ENCODE measurements at places on chromosomes 1 and 21. TPM values are rescaled to one million over a fixed set of nuclear protein-coding genes. Genes with fewer than 3 reads are reported as not detected.

Gene PER3
- 13.2 TPM for total RNA-seq

Gene LIPI
- not detected for total RNA-seq

Gene BEST4
- 0.32 TPM for total RNA-seq

Gene NBPF10
- total RNA-seq = 1.1 TPM

Gene RIPPLY3
- total RNA-seq = not detected

Gene PEAR1
- total RNA-seq = 0.57 TPM

Gene MMEL1
- not detected for total RNA-seq

Gene SYPL2
- total RNA-seq = 17.8 TPM

Gene FOXD2
- total RNA-seq = not detected

Gene FCRL5
- not detected for total RNA-seq

Gene MRPL37
- total RNA-seq = 94.3 TPM

Gene MNDA
- total RNA-seq = not detected

DNA sequence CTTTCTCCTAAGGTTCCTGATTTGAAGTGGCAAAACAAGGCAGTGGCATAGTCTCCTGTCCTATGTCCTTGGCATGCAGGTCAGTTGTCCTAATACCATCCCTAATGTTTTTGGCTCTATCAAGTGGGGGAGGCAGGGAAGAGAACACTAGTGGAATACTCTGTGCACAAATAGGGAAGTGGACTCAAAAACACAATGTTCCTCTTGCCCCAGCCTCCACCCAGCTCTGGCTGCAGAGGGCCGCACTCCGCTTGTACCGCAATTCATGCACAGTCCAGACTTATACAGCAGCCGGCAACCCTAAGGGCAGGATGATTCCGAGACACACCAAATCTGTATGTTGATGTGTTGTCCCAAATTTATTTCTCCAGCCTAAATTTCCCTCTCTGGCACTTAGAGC is 14.5 kb downstream of the PLEKHO1 start:
- H3K27ac ChIP-seq = peak overlapping the region; percentile 100
- peaks cover 33% of the 10 kb centered on the region for H3K4me1 ChIP-seq
- no peaks in the 10 kb centered on the region for H3K36me3 ChIP-seq
- DNase-seq = no peak
- H3K27me3 ChIP-seq = no peaks in the 10 kb centered on the region

- no peak overlapping the region for H3K27ac ChIP-seq
Measured at GRCh38 chr1:174358786-174359453, 88.8 kb upstream of the GPR52 start.

- peak overlapping the region; percentile 83 for H3K27ac ChIP-seq
- no peaks in the 10 kb centered on the region for H3K27me3 ChIP-seq
- H3K36me3 ChIP-seq = no peaks in the 10 kb centered on the region
- peaks cover 43% of the 10 kb centered on the region for H3K4me1 ChIP-seq
- DNase-seq = peak; percentile 41
- no peak overlapping the region for H3K4me3 ChIP-seq
Measured at GRCh38 chr1:226995365-226996332, 55.6 kb downstream of the COQ8A start.

- H3K36me3 ChIP-seq = no peaks in the 10 kb centered on the region
- no peak overlapping the region for H3K27ac ChIP-seq
- no peak for DNase-seq
- no peak overlapping the region for H3K4me3 ChIP-seq
- peaks cover 6% of the 10 kb centered on the region for H3K4me1 ChIP-seq
- H3K27me3 ChIP-seq = no peaks in the 10 kb centered on the region
Measured at GRCh38 chr21:16535102-16535422, 805.3 kb downstream of the USP25 start.

GRCh38 chr1:67991546-67991945 is 58.9 kb downstream of the DIRAS3 start:
- H3K4me1 ChIP-seq = no peaks in the 10 kb centered on the region
- no peak overlapping the region for H3K27ac ChIP-seq
- H3K36me3 ChIP-seq = no peaks in the 10 kb centered on the region
- no peak overlapping the region for H3K4me3 ChIP-seq
- no peak for DNase-seq

- no peaks in the 10 kb centered on the region for H3K4me1 ChIP-seq
- H3K36me3 ChIP-seq = no peaks in the 10 kb centered on the region
- no peak overlapping the region for H3K4me3 ChIP-seq
- no peak overlapping the region for H3K27ac ChIP-seq
Measured at GRCh38 chr21:34351786-34352241, 12.0 kb upstream of the KCNE2 start.

GRCh38 chr1:28208818-28209441 is 23.9 kb downstream of the DNAJC8 start:
- H3K4me3 ChIP-seq = no peak overlapping the region
- H3K27me3 ChIP-seq = no peaks in the 10 kb centered on the region
- DNase-seq = peak; percentile 70
- H3K36me3 ChIP-seq = peaks cover 31% of the 10 kb centered on the region
- no peaks in the 10 kb centered on the region for H3K4me1 ChIP-seq
- H3K27ac ChIP-seq = peak overlapping the region; percentile 16

DNA sequence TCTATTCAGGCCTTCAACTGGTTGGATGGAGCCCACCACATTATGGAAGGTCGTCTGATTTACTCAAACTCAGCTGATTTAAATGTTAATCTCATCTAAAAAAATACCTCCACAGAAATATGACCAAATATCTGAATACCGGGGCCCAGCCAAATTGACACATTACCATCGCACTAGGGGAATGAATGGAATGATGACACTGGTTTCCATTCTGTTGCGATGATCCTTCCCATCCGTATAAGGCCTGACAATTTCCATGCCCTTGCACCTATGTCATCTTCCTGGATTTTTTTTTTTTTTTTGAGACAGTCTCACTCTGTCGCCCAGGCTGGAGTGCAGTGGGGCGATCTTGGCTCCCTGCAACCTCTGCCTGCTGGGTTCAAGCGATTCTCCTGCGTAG is 397.5 kb downstream of the KIF26B start:
- H3K27me3 ChIP-seq = no peaks in the 10 kb centered on the region
- DNase-seq = no peak
- H3K4me3 ChIP-seq = no peak overlapping the region
- H3K36me3 ChIP-seq = no peaks in the 10 kb centered on the region

- H3K27ac ChIP-seq = no peak overlapping the region
- H3K36me3 ChIP-seq = no peaks in the 10 kb centered on the region
- DNase-seq = peak; percentile 91
- no peaks in the 10 kb centered on the region for H3K27me3 ChIP-seq
- no peaks in the 10 kb centered on the region for H3K4me1 ChIP-seq
- H3K4me3 ChIP-seq = no peak overlapping the region
Measured at GRCh38 chr1:227343727-227344551, 25.6 kb upstream of the CDC42BPA start.

- H3K4me1 ChIP-seq = no peaks in the 10 kb centered on the region
- no peak for DNase-seq
- H3K27ac ChIP-seq = no peak overlapping the region
- H3K36me3 ChIP-seq = no peaks in the 10 kb centered on the region
- H3K4me3 ChIP-seq = no peak overlapping the region
Measured at GRCh38 chr1:165383599-165384405, 27.3 kb upstream of the LMX1A start.

DNA sequence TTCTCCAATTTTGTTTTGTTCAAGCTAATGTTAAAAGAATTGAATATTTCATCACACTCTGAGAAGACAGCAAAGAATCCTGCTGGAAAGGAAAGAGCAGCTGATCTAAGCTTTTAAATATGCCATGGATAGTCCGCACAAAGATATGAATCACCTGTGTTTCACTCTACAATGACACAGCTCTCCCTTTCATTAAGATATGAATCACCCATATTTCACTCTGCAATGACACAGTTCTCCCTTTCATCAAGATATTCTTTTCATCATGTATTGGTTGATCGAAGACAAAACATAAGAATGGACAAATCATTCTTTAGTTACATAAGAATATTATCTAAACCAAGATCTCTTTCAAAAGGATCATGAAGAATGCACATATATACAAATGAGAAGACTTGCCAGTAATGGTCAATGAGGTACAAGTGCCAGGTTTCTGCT is 367.3 kb downstream of the SMYD3 start:
- H3K27me3 ChIP-seq = no peaks in the 10 kb centered on the region
- no peak overlapping the region for H3K27ac ChIP-seq
- no peak overlapping the region for H3K4me3 ChIP-seq
- peak; percentile 34 for DNase-seq
- H3K36me3 ChIP-seq = no peaks in the 10 kb centered on the region
- no peaks in the 10 kb centered on the region for H3K4me1 ChIP-seq

- H3K4me1 ChIP-seq = no peaks in the 10 kb centered on the region
- no peaks in the 10 kb centered on the region for H3K27me3 ChIP-seq
- H3K36me3 ChIP-seq = no peaks in the 10 kb centered on the region
- no peak overlapping the region for H3K4me3 ChIP-seq
- H3K27ac ChIP-seq = no peak overlapping the region
Measured at GRCh38 chr1:158035976-158036583, 42.6 kb downstream of the KIRREL1 start.

DNA sequence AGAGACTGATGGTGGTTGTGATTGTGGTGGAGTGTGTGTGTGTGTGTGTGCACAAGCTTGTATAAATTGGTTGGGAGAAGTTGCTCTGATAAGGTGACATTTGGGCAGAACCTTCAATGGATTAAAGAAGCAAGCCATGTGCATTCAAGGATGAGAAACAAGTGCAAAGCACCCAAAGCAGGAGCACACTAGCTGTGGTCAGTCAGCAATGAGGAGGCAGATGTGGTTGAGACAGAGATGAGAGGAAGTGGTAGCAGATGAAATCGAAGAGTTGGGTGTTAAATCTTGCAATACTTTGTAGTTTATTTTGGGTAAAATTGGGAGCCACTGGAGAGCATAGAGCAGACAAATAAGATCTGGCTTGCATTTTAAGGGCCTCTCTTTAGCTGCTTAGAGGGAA is 4.4 kb upstream of the PGBD5 start:
- no peaks in the 10 kb centered on the region for H3K4me1 ChIP-seq
- peaks cover 20% of the 10 kb centered on the region for H3K27me3 ChIP-seq
- H3K36me3 ChIP-seq = no peaks in the 10 kb centered on the region
- no peak overlapping the region for H3K27ac ChIP-seq
- DNase-seq = no peak

DNA sequence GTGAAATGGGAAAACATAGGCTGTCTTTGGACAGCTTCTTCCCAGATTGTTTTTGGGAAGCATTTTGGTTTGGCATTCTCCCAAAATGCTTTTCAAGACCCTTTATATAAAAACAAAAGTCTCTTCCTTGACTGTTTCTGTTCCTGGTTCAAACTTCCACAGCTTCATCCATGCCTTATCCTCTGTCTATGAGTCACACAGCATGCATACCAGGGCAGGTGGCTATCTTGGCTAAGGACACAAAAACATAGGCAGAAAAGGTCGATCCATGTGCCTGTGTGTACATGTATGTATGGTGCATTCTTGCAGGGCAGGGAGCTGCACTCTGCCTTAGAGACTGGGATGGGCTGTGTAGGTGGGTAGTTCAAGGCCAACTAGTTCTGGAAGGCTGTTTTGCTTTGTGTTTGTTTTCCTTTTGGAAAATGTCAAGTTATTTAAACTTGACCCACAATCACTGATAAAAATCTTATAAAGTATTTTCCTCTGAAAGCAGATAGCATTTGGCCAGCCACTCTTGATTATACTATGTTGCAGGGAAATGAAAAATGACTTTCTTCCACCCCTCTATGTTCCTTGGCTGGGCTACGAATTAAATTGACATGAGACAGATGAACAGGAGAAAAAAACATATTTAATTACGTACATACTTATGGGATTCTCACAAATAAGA is 437.0 kb downstream of the SIPA1L2 start:
- H3K36me3 ChIP-seq = no peaks in the 10 kb centered on the region
- H3K27me3 ChIP-seq = no peaks in the 10 kb centered on the region
- peak; percentile 5 for DNase-seq
- no peak overlapping the region for H3K27ac ChIP-seq

- peak overlapping the region; percentile 85 for H3K4me3 ChIP-seq
- peak overlapping the region; percentile 97 for H3K27ac ChIP-seq
- H3K4me1 ChIP-seq = peaks cover 25% of the 10 kb centered on the region
Measured at GRCh38 chr1:67052741-67053534, 1.0 kb downstream of the SLC35D1 start.

DNA sequence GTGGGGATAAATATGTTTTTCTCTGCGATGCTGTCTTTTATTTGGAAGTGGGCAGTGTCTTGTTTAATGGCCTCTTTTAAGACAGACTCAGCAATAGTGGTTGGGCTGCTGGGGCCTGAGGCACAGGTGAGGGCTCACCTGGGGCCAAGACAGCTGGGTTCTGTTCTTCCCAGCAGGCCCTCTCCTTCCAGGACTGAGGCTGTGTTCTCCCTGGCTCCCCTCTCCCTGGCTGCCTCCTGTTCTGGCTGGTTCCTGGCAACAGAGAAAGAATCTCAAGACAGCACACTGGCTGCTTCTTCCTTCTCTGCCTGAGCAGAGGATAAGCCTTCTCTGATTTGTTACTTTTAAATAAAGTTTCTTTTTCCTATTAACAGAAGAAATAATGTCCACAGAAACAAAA is 7.4 kb upstream of the GRHL3 start:
- no peak overlapping the region for H3K4me3 ChIP-seq
- H3K27me3 ChIP-seq = no peaks in the 10 kb centered on the region
- DNase-seq = no peak

- no peaks in the 10 kb centered on the region for H3K36me3 ChIP-seq
- H3K27ac ChIP-seq = no peak overlapping the region
- no peak for DNase-seq
- peaks cover 17% of the 10 kb centered on the region for H3K4me1 ChIP-seq
- H3K4me3 ChIP-seq = no peak overlapping the region
- H3K27me3 ChIP-seq = no peaks in the 10 kb centered on the region
Measured at GRCh38 chr1:17616731-17617279, 77.3 kb downstream of the ARHGEF10L start.

GRCh38 chr21:34743831-34744230 is 75.0 kb downstream of the CLIC6 start:
- no peak overlapping the region for H3K27ac ChIP-seq
- DNase-seq = no peak
- no peak overlapping the region for H3K4me3 ChIP-seq
- no peaks in the 10 kb centered on the region for H3K36me3 ChIP-seq
- H3K27me3 ChIP-seq = peaks cover 52% of the 10 kb centered on the region

DNA sequence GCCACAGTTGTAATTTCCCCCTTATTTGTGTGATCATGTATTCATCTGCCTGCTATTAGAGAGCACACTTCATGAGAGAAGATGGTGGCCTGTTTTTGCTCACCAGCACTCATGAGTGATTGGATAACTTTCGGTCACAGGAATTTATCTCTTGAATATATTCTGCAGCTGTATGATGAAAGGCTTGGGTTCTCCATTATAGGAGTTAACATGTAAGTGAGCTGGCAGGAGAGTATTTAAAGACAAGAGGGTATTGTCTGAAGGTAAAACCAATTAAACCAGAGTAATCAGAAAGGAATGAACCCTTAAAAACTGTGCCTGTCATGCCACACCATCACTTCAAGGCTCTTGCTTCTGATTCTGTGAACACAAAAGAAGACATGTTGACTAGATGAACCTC is 574.9 kb upstream of the CAMK1G start:
- H3K4me1 ChIP-seq = peaks cover 7% of the 10 kb centered on the region
- DNase-seq = peak; percentile 31
- no peaks in the 10 kb centered on the region for H3K36me3 ChIP-seq
- H3K4me3 ChIP-seq = no peak overlapping the region
- no peak overlapping the region for H3K27ac ChIP-seq
- no peaks in the 10 kb centered on the region for H3K27me3 ChIP-seq

DNA sequence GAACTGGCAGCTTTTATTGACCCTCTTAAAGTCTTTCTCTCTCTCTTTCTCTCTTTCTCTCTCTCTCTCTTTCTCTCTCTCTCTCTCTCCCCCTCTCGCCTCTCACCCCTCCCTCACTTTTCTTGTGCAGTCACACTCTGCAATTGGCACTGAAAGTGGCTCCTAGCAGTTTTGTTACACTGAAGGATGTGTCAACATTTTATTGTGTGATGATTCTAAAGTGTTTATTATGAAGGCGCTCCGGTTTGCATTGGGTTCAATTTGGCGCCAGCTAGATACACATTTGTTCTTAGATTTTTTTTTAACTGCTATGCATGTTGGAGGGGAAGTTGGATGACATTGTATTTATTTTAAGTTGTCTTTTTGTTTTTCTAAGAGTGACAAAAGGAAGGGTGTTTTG is 64.0 kb upstream of the CHRM3 start:
- no peaks in the 10 kb centered on the region for H3K27me3 ChIP-seq
- no peak for DNase-seq
- no peaks in the 10 kb centered on the region for H3K36me3 ChIP-seq
- no peak overlapping the region for H3K4me3 ChIP-seq
- no peaks in the 10 kb centered on the region for H3K4me1 ChIP-seq
